Muscle of back (tissue), 13 donors: ENCODE measurements at places on chromosomes 5 and 9.
A peak's percentile ranks its signal among the peaks of the same experiment; 100 is the strongest.

DNA sequence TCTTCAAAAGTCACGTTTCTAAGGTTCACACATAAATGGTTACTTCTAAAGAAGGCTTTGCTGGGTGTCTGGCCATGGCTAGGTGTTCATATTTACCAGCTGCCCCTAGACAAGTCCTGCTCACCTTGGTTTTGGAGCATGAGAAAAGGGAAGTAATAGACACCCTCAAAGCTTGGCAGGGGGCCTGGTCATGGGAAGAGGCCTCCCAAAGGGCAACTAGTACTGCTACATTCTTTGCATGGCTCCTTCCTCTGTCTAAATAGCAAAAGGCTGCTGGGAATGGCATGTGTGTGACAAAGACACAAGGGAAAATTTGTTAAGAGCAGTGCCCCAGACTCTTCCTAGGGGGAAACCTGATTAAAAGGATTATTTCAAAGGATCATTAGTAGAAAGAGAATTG lies 93.4 kb downstream of the NRG2 start:
- DNase-seq = no peak

- DNase-seq = no peak
These were observed 2.5 kb downstream of the OR13F1 start for GRCh38 chr9:104506565-104506964.

DNA sequence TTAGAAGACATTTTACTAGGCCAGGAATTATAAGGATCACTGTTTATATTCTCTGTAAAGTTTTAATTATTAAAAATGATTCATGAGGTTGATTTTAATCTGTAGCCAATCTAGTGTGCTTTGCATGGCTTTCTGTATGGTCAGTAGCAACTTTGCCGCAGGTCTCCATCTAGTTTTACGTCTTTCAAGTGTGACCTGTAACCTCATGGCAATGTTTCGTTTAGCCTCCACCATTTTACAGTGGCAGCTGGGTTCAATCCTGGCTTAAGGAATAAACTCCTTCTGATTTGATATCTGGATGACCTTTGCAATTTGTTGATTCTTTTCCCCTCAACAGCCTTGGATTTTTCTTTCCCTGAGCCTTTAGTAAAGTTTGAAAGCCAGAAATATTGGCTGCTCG lies 434.5 kb upstream of the CDH9 start:
- DNase-seq = no peak

DNA sequence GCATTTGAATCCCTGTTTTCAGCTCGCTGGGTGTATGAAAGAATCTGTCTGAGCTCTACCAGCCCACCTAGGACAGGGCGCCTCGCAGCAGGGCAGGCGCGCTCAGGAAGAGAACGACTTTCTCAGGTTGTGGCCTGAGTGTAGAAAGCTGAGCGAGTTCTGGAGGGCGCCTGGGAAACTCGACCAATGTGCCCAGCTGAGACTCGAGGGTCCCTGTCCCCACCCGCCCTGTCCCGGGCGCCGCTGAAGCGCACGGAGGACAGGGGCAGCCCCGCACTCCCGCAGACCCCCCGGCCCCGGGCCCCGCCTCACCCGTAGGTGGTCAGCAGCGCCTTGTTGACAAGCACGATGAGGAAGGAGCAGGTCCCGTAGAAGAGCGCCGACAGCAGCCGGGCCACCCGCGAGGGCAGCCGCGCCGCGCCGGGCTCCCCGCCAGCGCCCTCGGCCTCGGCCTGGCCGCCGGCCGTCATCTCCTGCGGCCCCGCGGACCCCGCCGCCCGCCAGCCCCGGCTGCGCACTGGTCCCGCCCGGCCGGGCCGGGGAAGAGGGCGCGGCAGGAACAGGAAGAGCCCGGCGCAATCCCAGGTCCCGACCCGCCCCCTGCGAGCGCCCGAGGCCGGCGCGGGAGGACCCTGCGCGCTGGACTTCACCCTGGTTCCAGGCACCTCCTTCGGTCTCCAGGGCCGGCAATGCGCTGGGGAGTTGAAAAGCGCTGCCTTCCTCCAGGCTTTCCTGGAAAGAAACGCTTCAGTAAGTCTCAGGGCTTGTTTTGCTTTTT lies at the start of gene SLC35D2:
TSS of gene SLC35D2 (minus strand) at position 547 of the 778 bp plus-strand sequence. CDS start at position 470, 77 bp downstream.
- peak; percentile 79 for DNase-seq

- DNase-seq = no peak
These were observed 25.2 kb upstream of the TNFAIP8 start for GRCh38 chr5:119330367-119331183.

GRCh38 chr9:35448496-35448895 lies 41.4 kb upstream of the RUSC2 start:
- no peak for DNase-seq

DNA sequence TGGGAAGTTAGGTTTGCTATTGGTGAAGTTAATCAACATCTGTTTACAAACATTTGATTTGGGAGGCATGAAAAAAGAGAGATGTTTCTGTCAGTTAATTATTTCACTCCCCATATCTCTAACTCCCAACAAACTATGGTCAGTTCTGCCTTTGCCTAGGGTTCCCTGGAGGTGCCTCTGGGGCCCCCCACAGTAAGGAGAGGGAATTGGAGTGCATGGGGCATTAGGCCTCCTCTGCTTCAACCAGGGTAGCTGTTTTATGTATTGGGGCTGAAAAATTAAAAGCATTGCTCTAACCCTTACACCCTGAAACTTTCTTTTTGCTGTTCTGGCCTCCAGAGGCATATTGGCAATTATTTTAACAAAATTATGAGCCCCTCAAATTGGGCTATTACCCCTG lies 32.3 kb downstream of the RUSC2 start:
- DNase-seq = no peak

- DNase-seq = no peak
These were observed 12.5 kb downstream of the MCTP1 start for GRCh38 chr5:95272316-95272929.

DNA sequence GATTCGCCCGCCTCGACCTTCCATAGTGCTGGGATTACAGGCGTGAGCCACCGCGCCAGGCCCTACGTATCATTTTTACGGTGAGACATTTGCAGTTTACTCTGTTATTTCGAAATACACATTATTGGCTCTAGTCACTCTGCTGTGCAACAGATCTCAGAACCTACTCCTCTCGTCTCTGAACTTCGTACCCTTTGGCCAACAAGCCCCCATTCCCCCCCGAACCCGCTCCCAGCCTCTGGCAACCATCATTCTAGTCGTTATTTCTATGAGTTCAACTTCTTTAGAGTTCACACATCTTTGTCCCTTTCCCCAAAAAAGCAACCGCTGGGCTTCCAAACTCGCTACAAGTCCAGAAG lies 735 bp downstream of the PTGR1 start:
- peak; percentile 74 for DNase-seq

DNA sequence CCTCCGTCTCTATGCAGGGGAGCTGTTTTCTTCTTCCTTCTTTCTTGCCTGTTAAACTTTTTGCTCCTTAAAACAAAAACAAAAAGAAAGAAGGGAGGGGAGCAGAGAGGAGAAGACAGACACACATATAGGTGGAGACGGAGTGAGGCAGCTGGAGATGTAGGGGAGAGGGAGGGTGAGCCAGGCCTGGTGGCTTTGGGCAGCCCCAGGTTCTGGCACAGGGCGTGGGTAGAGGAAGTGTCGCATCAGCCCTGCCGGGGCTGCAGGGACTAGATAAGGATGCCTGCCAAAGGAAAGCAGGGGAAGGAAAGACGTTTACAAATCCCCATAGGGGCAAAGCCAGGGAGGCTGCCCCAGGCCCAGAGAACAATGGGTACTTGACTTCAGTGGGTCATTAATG lies 38.7 kb upstream of the PTGS1 start:
- DNase-seq = no peak

DNA sequence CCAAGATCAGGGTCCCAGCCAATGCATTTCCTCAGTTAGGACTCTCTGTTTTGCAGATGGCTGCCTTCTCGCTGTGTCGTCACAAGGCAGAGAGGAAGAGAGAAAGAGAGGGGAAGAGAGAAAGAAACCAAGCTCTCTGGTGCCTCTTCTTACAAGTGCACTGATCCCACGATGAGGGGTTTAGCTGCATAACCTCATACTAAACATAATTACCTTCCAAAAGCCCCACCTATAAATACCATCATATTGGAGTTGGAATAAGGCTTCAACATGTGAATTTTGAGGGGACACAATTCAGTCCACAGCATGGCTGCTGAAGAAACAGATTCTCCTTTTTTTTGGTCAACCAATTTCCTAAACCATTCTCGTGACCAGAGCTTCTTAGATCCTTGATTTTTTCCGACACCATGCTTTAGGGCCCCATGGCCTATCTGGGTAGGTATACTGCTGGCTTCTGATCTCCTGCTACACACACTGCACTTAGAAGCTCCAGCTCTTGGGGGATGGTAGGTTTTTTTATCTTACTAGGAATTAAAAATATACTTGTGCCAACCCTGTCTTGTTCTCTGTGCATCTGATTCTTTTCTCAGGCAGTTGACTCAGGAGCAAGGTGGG lies 5.1 kb downstream of the CAMK4 start:
- DNase-seq = no peak

- DNase-seq = peak; percentile 59
These were observed 19.2 kb upstream of the NDST1 start for GRCh38 chr5:150488519-150489359.

DNA sequence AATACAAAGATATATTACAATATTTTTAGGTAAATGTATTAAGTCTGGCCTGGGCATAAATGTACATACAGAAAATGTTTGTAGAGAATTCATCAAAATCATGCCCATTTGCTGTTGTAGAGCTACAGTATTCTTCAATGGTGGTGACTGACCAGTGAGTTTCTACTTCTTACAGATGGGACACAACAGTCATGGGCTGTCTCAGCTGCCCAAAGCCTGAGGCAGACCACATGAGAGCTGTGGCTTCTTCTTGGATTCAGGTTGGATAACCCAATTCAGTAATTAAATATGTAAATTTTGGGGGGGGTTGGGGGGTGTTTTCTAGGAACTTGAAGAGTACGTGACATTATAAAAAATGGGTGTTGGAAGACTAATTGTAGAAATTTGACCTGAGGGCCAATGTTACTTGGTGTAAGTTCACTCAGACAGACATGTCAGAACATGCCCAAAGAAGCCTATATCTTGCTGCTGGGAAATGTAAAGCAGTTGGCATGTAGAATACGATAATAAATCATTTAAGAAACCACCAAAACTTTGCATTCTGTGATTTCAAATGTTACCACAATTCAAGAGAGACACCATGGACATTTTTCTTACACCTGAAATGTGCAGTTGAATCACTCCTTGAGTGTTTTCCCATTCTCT lies 17.9 kb downstream of the STARD4 start:
- DNase-seq = no peak

DNA sequence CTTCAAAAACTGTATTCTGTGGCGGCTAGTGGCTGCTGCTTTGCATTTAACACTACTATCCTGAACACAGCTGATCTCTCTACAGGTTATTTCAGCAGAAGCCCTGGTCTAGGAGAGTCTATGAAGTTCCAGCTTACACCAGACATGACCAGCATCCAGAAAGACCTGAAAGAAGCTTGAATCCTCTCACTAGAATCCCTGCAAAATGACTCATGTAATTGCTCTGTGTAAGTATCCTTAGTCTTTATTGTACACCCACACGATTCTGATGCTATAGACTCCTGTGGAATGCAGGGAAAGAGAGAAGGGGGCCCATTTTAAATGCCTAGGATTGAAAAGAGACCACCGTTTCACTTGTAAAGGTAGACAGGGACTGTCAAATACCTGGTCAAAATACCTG lies 859 bp upstream of the GRIA1 start:
- no peak for DNase-seq

GRCh38 chr9:134411440-134412297 lies 85.4 kb downstream of the RXRA start:
- no peak for DNase-seq

DNA sequence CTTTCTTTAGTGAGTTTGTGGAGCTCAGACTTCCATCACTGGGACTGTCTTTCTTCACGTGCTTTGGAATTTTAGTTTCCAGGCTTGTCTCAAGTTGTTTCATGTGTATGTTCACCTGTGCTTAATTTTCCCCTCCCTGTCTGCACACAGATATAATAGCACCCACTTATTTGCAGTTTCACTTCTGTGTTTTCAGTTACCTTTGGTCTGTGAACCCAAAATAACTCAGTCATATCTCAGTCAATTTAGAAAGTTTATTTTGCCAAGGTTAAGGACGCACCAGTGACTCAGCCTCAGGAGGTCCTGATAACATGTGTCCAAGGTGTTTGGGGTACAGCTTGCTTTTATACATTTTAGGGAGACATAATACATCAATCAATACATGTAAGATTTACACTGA lies 330.4 kb downstream of the ICE1 start:
- DNase-seq = no peak

GRCh38 chr5:73763300-73764032 lies 137.5 kb downstream of the ARHGEF28 start:
- DNase-seq = no peak

GRCh38 chr9:105535920-105536668 lies 21.8 kb upstream of the FKTN start:
- DNase-seq = no peak

GRCh38 chr5:137260820-137261695 lies 238.1 kb downstream of the SPOCK1 start:
- no peak for DNase-seq

- DNase-seq = no peak
These were observed 134.5 kb downstream of the TRIO start for GRCh38 chr5:14277385-14278320.

GRCh38 chr9:94630833-94631232 lies 8.5 kb downstream of the FBP1 start:
- no peak for DNase-seq

GRCh38 chr5:116045821-116046220 lies 13.5 kb downstream of the ARL14EPL start:
- DNase-seq = no peak

DNA sequence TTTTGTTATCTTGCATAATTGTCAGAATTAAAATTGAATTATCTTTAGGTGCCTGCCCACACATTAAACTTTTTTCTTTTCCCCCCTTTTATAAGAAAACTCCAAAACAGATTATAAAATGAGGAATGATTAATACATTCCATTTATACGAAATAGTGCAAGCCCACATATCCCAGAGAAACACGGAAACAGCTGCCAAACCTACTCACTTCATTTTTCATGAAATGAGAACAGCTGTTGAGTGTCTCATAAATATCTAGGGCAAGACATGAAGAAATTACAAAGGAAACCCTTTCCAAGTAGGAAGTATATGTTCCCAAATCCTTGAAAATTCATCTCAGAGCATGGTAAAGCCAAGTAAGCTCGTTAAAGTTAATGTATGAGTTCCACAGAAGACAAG lies 459.4 kb upstream of the NMUR2 start:
- no peak for DNase-seq

DNA sequence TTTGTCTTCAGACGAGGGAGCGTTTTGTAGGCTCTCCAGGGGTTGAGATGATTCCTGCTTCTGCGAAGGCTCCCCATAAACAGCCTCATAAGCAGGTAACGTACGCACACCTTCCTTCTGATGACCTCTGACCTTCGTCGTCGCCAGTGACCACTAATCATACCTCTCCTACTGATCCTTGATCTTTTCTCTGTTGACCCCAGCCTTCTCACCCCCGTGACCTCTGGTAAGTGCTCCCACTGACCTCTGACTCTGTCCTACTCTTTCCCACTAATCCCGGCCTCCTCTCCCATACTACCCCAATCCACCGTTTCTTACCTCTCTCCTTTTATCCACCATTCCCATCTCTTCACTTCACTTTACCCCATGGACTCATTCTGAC lies 345 bp downstream of the DNAI1 start:
- no peak for DNase-seq
